Hematopoietic multipotent progenitor cell (in vitro differentiated cells): ENCODE measurements at places on chromosomes 3 and 15. TPM values are rescaled to one million over a fixed set of nuclear protein-coding genes. Genes with fewer than 3 reads are reported as not detected.

Gene ALDH1A2
- total RNA-seq, result not detected

Gene C15orf62
- 1.1 TPM for total RNA-seq

Gene CPNE9
- 0.81 TPM for total RNA-seq

Gene BNIP2
- total RNA-seq, result 78.9 TPM

Gene ACKR4
- under 0.01 TPM for total RNA-seq

Gene GRM2
- 0.27 TPM for total RNA-seq
